ENCODE measurements at places on chromosomes 4 and X. TPM values are rescaled to one million over a fixed set of nuclear protein-coding genes. Genes with fewer than 3 reads are reported as not detected.

MTNR1A gene
- total RNA-seq, result not detected

PRKX gene
- total RNA-seq, result 9.9 TPM

ASMT gene
- total RNA-seq, result not detected

COX7B2 gene
- not detected for total RNA-seq

ATP1B4 gene
- total RNA-seq, result not detected

NDST3 gene
- not detected for total RNA-seq

TMEM154 gene
- total RNA-seq, result 0.53 TPM

SLITRK4 gene
- 0.15 TPM for total RNA-seq

TRIML1 gene
- total RNA-seq, result not detected

NAT8L gene
- under 0.01 TPM for total RNA-seq

MGAT4D gene
- total RNA-seq, result not detected

SPANXN4 gene
- total RNA-seq, result not detected
